ENCODE measurements at places on chromosomes 2 and 18. TPM values are rescaled to one million over a fixed set of nuclear protein-coding genes. Genes with fewer than 3 reads are reported as not detected.

Gene KYNU
- 6.8 TPM for total RNA-seq

Gene SKOR2
- total RNA-seq = not detected

Gene CPLX4
- not detected for total RNA-seq

Gene NBAS
- 46.0 TPM for total RNA-seq

Gene UGT1A3
- total RNA-seq = not detected

Gene NDC80
- 2.4 TPM for total RNA-seq

Gene PCARE
- total RNA-seq = not detected

Gene SP5
- 3.6 TPM for total RNA-seq

Gene FBXO48
- total RNA-seq = 1.0 TPM

Gene FBXO41
- 4.7 TPM for total RNA-seq

Gene UGT1A7
- not detected for total RNA-seq

Gene SLC19A3
- total RNA-seq = 5.1 TPM

Gene GNLY
- 8.0 TPM for total RNA-seq

Gene ST6GAL2
- total RNA-seq = 49.1 TPM

Gene KCNK3
- 8.7 TPM for total RNA-seq

Gene CYTIP
- total RNA-seq = 10.0 TPM

Gene ANKRD30BL
- not detected for total RNA-seq

Gene ST8SIA5
- total RNA-seq = 0.29 TPM

Gene HNRNPLL
- 60.8 TPM for total RNA-seq

Gene SEMA4F
- total RNA-seq = 7.7 TPM

Gene NAT8
- not detected for total RNA-seq

Gene LIPG
- 23.7 TPM for total RNA-seq

Gene HOXD8
- total RNA-seq = 11.5 TPM

Gene FLACC1
- 6.7 TPM for total RNA-seq

Gene STAT4
- 3.8 TPM for total RNA-seq

Gene ACADL
- total RNA-seq = 50.3 TPM

Gene DOCK10
- total RNA-seq = 53.2 TPM

Gene KCNJ13
- not detected for total RNA-seq

Gene ASPRV1
- total RNA-seq = 1.9 TPM

Gene CAVIN2
- 23.2 TPM for total RNA-seq

Gene DIPK1C
- total RNA-seq = not detected

Gene KCNE4
- total RNA-seq = 10.9 TPM

Measured in aorta (tissue), 5 donors.